ENCODE measurements at places on chromosomes 6 and 20.

- no peak for DNase-seq
Measured at GRCh38 chr6:73969971-73970970, 274.3 kb downstream of the CD109 start.

GRCh38 chr6:75489025-75489424 lies 4.6 kb downstream of the FILIP1 start:
- no peak for DNase-seq

- DNase-seq, result no peak
Measured at GRCh38 chr20:63966944-63967322, 2.8 kb downstream of the ZNF512B start.

DNA sequence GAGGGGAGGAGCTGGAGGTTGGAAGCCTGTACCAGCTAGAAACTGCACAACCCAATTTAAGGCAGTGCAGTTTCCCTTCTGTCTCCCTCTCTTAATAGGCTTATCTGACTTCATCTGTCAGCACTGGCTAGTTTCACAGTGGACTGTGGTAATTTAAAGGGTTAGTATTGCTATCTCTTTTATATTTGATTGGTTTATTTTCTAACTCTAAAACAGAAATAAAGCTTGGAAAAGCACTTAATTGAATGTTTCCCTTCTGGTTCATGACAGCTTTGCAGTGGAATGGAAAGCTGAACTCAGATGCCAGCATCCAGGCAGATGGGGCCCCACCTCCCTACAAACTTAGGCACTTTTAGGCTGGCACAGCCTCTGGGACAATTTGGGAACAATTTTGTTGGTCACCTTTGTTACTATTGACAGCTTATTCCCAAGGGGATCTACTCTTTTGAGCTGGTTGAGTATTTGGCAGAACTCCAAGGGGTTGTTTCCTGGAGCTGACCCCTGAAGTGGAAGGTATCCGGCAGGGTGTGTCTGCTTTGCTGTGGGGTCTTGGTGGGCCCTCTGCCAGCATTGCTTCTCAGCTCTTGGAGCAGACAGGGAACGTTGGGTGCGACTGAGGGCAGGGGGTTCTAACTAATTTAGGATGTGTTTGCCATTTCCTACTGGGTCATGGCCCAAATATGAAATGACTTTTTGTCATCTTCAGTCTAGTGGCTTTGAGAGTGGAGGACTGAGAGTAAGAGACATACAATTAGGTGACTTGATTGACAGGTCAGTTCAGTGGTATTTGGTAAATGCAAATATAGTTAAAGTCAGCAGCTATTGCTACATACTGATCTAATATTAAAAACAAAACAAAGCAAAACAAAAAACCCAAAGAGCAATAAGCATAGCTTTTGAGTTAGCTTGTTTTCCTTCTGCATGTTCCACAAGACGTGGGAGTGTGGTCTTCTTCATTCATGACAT lies 9.3 kb downstream of the SH3BGRL2 start:
- no peak for DNase-seq

GRCh38 chr6:73854998-73855718 lies 159.2 kb downstream of the CD109 start:
- no peak for DNase-seq

GRCh38 chr6:127794405-127794804 lies 106.5 kb downstream of the THEMIS start:
- DNase-seq, result no peak

DNA sequence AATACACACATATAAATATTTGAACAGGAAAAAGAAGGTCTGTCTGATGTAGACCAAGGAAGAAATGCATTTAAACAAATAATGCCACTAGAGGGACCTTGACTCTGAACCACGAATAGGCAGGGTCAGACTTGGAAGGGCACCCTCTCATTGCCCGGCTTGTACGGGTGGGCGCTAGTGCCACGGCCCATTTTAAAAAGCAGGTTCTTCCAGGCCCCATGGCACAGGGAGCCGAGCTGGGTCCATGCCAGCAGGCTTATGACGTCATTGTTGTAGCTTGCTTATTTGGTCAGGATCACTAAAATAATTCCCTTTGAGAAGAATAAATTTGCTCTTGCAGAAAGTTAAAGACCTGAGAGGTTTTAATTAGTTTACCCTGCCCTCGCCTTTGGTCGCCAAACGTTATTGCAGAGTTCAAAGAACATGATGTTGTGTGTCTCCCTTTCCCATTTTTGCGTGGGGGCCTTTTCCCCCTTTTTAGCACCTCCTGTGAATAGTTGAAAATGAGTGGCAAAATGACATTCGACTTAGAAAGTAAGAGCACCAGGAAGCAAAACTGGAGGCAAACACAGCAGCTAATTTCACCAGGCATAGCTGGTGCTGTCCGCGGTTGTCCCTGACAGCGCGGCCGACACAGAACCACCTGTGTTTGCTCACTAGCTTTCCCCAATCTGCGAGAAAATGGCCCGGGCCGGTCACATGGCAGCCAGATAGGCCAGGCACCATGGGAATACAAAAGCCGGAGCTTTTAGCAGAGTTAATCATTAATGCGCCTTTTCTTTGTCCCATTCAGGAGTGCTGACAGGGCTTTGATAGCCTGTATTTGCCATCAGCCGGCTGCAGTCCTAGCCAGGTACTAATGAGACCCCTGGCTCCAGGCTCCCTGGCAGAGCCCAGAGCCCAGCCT lies 93.8 kb downstream of the FOXA2 start:
- DNase-seq, result no peak

Data from stimulated activated CD4-positive, alpha-beta T cell treated with anti-CD3 and anti-CD28 coated beads, TNF-alpha, amount 100 ng/mL, for 1 hour (primary cell).